ENCODE measurements at places on chromosomes 2 and 18.

- DNase-seq, result no peak
These were observed 75.1 kb downstream of the BOLA3 start for GRCh38 chr2:74072565-74072964.

GRCh38 chr2:75381032-75381431 lies 179.7 kb downstream of the EVA1A start:
- DNase-seq, result no peak

DNA sequence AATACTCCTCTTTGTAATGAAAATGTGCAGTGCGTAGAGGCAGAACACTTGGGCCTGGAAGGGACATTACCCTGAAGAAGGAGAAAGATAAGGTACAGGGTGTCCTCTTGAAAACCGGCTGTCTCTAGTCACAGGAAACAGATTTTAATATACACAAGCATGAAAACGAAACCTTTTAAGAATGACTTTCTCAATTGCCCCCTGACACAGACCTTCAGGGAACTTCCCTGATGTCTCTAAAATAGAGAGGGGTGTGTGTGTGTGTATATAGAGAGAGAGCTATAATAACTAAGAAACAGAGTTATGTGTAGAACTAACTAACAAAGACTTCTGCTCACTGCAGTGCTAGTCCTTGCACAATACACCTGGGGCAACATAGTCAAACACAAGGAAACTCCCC lies 780.0 kb downstream of the CNTNAP5 start:
- no peak for DNase-seq

DNA sequence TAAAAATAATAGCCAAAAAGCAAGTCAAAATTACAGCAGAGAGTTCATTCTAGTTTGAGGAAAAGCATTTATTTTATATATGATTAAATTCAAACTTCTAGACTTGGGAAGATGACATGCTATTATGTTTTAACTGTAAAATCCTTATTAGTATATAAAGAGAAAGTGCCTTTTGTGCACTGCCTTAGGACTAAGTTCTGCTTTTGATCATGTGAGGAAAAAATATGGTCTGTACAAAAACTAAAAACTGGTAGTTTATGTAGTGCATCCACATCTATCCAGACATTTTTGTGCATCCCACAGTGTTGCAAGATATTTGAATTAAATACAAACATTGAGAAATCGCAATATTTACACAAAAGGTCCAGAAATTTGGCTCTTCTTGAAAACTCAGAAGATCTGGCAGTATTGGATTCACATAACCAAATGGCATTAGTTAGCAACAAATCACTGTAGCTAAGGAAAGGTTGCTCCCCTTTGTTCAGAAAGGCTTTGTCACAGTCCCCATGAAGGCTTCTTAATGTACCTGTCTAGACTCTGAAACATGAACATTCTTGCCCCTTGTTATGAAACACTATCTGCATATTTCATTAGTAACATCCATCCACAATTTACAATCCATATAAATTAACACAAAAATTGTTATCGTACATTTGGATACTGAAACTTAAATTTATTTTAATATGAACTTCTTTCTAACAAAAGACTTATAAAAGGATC lies 2.2 kb downstream of the MMADHC start:
- DNase-seq, result no peak

GRCh38 chr2:97688062-97688827 lies 18.7 kb downstream of the C2orf92 start:
- DNase-seq, result no peak

DNA sequence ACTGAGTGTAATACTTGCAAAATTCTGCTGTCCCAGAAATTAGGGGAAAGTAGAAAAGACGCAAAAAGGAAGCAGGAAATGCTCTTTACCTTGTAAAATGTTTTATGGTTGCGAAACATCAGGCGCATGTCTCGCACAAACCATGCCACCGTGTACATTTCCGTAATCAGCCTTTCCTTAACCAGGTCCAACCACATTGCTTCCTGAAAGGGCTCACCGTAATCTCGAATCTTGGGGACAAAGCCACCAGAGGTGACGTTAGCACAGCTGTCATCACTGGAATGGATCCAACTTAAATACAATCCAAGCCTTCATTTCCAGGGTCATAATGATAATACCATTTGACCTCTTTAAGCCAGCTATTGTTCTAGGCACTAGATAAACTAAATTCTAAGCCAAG lies 49.3 kb downstream of the SP110 start:
- DNase-seq, result no peak

DNA sequence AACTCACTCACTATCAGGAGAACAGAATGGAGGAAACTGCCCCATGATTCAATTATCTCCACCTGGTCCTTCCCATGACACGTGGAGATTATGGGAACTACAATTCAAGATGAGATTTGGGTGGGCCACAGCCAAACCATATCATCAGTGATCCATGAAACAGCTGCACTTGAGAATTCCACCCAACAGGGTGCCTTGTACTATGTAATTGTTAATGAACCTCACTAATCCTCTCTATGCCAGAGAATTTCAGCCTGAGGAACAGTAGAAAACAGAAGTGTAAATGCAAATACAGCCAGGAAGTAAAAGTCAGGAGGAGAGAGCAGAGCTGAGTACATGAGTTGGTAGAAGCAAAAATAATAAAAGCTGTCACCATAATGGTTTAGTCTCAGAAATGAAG lies 261.4 kb downstream of the EPHA4 start:
- DNase-seq, result no peak
